BJ (cell line): ENCODE measurements at places on chromosomes 4 and X.

GRCh38 chrX:31178769-31179125 lies 106.9 kb upstream of the FTHL17 start:
- DNase-seq = no peak

DNA sequence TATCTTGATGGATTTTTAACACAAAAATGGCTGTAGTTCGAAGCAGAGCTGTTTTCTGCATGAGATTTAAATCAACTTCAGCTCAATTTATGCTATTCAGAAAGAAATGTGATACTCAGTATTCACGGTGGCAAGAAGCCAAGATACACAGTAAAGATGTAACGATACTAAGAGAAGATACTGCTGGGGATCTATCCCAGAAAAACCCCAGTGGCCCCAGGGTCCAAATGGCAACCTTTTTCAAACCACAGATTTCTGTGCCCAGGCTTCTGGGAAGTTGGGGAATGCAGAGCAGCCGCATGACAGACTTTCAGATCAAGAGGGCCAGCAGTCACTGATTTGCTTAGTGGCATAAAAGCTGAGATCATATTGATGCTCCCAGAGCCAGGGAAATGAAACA lies 353.9 kb downstream of the AFF2 start:
- DNase-seq = no peak

GRCh38 chr4:7358100-7358735 lies 76.5 kb downstream of the PSAPL1 start:
- peak; percentile 59 for DNase-seq

GRCh38 chr4:183263787-183264386 lies 56.2 kb downstream of the CLDN22 start:
- DNase-seq = no peak

- DNase-seq = no peak
These were observed 91.8 kb downstream of the CHM start for GRCh38 chrX:85955510-85955909.

- no peak for DNase-seq
These were observed 82.8 kb downstream of the PHOX2B start for GRCh38 chr4:41665636-41666207.

DNA sequence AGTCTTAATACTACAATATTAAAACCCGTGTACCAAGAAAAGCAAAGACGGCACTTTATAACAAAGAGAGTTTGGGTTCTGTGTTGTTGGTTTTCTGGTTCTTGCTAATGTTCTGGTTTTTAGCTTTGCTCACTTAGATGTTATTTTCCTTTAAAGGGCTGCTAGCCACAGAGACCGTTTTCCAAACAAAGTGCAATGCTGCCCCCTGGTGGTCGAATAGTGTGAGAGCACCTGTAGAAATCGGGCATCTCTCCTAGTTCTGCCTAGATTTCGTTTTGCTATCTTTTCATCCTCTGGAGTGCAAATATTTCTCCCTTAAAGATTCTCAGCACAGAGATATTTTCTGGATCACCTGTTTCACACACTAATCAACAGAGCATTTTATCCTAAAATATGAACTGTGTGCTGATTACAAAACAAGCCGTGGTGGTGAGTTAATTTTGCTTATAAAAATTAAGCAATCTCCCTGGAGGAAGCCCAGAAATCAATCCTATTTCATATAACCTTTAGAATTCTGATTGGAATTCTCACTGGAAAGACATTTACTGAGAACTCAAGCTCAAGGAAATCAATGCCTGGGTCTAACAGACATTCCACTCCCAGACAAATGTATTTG lies 334.5 kb upstream of the NOCT start:
- DNase-seq = no peak

GRCh38 chrX:45842207-45842925 lies 641.7 kb upstream of the DIPK2B start:
- DNase-seq = no peak

DNA sequence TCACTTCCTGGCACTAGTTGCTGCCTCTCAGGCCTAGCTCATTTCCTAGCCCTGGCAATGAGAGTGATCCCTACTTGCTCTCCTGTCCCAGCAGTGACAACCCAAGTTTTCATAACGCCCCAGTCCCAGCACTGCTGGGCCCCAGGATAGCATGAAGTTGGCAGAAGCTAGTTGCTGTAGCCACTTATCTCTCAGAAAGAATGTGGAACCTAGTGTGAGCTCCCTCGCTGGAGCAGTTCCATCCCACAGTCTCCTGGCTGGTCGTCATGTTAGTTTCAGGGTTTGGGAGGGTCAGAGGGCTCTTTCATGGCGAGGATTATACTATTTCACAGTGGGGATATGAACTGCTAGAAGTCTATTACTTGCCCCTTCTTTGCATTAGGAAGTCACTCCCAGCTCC lies 5.1 kb downstream of the PF4 start:
- no peak for DNase-seq

- DNase-seq = no peak
These were observed 146.8 kb downstream of the ENOX2 start for GRCh38 chrX:130756233-130756632.

DNA sequence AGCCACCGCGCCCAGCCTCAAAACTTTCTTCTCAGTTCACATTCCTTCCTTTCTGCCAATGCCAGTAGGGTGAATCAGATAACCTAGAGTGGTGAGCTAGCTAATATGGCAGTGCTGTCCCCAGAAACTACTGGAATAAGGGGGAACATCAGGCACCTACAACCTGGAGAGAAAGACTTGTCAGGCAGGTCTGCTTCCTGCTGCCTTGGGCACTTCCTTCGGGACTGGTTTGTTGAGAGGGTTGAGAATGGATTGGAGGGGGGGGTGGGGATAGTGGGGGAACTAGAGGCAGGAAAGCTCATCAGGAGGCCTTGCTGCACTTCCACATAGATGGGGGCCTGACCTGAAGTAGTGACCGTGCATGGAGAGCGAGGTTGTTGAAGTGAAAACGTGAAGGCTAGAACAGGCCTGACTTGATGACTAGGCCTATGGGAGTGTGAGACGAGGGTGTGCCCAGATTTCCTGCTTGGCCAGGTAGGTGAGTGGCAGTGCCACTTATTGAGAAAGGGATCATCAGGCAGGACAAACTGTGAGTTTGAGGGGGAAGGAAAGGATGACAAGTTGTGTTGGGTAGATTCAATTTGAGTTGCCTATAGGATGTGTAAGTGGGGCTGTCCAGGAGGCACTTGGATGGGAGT lies 33.4 kb downstream of the SLC25A5 start:
- no peak for DNase-seq

GRCh38 chr4:40506066-40506465 lies 123.6 kb downstream of the RBM47 start:
- DNase-seq = no peak

DNA sequence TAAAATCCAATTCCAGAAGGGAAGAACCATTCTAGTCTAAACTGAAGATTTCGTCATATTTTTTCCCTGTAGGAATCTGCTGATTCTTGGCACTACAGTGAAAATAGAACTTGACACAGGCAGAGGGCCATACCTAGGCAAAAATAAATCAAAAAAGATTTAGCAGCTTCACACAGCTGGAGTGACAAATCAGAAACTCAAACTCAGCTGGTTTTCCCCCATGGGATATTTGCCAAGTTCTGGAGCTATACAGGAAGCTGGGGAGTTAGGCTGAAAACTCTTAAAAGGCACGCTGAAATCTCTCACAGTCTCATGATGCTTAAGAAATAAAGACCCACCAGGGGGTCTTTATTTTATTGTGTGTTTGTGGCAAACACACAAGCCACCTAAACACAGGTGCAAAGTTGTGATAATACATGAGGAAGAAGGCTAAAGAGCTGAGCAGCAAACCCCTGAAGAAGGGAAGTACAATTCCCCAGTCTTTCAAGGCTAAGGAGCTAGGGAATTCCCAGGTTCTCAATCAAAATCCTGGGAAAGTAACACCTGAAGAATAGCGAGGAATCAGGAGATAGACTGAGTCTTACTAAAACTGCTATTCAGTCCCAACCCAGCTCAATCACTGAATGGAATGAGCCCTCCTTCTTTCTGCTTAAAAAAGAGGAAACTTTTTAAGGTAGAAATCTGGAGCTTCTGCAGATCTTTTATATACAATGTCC lies 32.1 kb upstream of the BEND2 start:
- DNase-seq = no peak

DNA sequence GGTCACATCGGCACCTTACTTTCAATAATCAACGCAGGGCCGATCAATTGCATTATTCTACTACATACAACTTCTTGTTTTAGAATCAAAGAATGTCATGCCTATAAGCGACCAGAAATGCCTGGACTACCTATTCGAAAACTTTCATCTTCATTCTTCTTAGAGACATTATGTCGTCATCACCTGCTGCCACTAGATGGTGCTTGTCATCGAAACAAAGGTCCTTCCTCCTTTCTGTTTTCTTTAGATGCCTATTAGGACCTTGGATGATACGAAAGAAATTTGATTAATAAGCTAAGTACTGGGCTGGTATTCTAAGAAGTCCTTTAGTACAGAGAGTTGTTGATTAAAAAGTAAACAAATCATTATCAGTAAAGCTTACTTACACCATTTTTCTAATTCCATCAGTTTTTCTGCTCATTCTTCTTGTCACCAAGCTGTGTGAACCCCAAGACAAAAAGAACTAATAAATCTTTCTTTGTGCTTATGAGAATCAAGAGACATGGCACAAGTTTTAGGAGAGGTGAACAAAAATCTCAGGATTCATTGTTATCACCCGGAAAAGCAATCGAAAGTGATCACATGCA lies 154.5 kb upstream of the SLC4A4 start:
- DNase-seq = no peak

- DNase-seq = no peak
These were observed at the start of gene GIMD1 for GRCh38 chr4:106368678-106369077. Gene GIMD1, minus strand, starts transcription at chr4:106368778. Its CDS starts 1,343 bp downstream, at chr4:106367435.

GRCh38 chr4:47659342-47659741 lies 174.3 kb downstream of the ATP10D start:
- no peak for DNase-seq

DNA sequence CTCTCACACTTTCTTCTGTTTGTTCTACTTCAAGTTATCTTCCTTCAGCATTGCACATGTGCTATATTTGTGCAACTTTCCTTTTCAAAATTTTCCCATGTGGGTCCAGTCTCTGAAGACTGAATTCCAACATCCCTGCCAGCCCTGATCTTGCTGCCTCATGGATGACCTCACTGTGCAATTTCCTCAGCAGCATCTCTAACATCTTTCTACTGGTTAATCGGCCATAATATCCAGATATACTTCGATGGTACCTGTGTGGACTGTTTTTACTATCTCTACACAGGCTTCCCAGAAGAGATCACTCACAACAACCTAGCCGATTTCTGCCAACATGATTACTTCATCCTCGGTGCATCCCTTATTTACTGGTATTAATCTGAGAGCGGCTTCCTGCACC lies 41.5 kb downstream of the GPM6A start:
- no peak for DNase-seq

GRCh38 chrX:34638116-34638515 lies 19.0 kb downstream of the TMEM47 start:
- DNase-seq = no peak

DNA sequence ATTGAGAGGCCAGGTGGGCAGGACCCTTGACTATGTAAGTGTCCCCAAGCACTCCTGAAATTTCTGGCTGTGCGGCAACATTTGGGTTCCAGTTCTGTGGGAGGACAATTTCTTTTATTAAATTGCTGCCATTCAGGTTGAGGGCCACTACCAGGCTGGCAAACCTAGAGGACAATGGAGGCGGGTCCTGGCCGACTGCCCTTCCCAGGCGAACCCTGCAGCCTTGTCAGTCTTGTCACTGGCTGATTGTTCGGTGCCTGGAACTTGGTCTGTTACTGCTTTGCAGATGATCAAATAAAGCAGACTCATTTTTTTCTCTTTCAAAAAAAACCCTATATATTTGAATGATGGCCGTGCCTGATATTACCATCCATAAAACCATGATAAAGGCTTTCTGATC lies 6.6 kb upstream of the TMEM128 start:
- DNase-seq = no peak

DNA sequence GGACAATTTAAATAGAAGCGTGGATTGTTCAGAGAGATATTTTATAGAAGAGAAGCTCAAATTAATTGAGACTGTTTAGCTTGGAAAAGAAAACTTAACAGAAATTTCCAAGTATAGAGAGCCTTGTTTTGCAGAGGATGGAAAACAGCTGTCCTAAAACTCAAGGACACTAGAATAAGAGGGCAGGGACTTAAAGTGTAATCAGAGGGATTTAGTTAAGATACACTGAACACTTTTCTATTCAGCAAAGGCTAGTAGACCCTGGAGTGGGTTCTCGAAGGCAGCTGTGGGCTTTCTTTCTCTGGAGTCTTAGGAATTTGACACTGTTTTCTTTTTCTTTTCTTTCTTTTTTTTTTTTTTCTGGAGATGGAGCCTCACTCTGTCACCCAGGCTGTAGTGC lies 92.7 kb upstream of the ARX start:
- no peak for DNase-seq

DNA sequence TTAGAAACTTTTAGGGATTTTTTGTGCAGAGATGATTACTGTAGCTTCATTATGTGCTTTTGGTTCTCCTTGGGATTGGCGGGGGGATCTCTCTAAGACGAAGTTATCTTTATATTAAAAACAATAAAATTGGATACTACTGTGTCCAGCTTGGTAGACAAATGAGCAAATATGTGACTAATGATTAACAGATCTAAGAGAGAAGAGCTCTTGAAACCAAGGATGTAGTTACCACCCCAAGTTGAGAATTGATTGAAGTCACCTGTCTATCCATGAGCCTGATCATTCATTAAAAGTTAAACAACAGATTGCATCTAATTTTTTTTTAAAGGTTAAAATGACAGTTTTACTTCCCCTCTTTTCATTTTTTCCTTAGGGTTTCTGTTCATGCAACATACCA lies 8.7 kb downstream of the PAICS start:
- DNase-seq = no peak

GRCh38 chr4:132334081-132334480 lies 815.0 kb upstream of the PCDH10 start:
- DNase-seq = no peak

GRCh38 chr4:1210971-1211370 lies 38.0 kb downstream of the CTBP1 start:
- no peak for DNase-seq

DNA sequence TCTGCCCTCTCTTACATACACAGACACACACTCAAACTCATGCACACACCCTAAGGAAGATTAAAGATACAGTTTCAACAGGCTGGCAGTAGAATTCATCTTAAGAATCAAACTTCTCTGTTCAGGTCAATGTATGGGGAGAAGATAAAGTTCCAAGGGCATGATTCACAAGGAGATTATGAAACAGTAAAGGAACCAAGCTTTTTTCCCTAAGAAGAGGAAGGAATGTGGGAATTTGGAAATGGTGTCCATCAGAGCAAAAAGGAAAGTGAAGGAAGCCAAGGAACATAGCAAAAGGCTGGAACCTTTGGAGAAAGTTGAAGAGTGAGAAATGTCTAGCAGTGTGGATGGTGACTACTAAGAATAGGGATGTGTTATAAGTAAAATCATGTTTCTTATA lies 191.0 kb upstream of the NPY2R start:
- no peak for DNase-seq

GRCh38 chr4:125283707-125284279 lies 31.0 kb upstream of the FAT4 start:
- DNase-seq = no peak

DNA sequence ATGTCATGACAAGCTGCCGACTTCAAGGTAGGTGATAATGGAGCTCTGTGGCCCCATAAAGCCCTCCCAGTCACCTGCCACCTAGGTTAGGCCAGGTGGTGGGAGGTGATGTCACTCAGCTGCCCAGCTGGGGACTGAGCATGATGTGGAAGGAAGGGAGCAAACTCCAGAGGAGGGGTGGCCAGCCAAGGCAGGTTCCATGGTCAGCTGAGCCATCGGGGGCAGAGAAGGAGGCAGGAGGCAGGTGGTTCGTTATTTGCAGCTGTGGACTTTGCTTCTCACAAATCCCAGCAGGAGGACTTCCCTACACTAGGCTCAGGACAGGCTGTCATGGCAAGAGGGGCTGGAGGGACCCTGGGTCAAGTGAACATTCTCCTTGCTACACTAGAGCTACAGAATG lies 2.1 kb downstream of the CCDC120 start:
- DNase-seq = no peak
